ENCODE measurements at places on chromosomes 12 and 14. TPM values are rescaled to one million over a fixed set of nuclear protein-coding genes. Genes with fewer than 3 reads are reported as not detected.

Gene PTPRO
- 2.9 TPM for total RNA-seq

GRCh38 chr14:35117112-35117511, 4.7 kb downstream of the PPP2R3C start:
- no peak overlapping the region for H3K4me3 ChIP-seq
- no peaks in the 10 kb centered on the region for H3K27me3 ChIP-seq
- DNase-seq = no peak
- H3K27ac ChIP-seq = no peak overlapping the region
- H3K4me1 ChIP-seq = no peaks in the 10 kb centered on the region

DNA sequence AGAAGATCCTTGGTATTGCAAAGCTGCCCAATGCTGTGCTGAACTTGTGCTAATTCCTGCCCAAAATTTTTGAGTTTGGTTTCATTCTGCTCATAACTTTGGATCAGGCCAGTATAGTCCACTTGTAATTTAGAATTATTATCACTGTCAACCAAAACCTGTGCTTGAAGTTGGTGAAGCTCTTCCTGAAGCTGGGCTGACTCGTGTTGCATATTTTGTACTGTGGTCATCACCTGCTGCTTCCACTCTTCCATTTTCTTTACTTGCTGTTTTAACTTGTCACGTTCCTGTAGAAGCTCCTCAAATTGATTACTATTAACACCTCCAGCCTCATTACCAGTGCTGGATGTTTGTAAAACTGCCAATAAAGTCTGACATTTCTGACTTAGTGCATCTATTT, 35.8 kb downstream of the TRIP11 start:
- no peak for DNase-seq
- no peaks in the 10 kb centered on the region for H3K4me1 ChIP-seq
- no peak overlapping the region for H3K27ac ChIP-seq
- H3K27me3 ChIP-seq = no peaks in the 10 kb centered on the region
- no peak overlapping the region for H3K4me3 ChIP-seq

GRCh38 chr12:100554608-100555077, 18.8 kb upstream of the GAS2L3 start:
- peaks cover 4% of the 10 kb centered on the region for H3K4me1 ChIP-seq
- no peaks in the 10 kb centered on the region for H3K36me3 ChIP-seq
- no peak overlapping the region for H3K4me3 ChIP-seq

GRCh38 chr12:31923063-31923412, 36.2 kb upstream of the RESF1 start:
- DNase-seq = no peak
- no peak overlapping the region for H3K27ac ChIP-seq
- H3K4me3 ChIP-seq = no peak overlapping the region
- no peaks in the 10 kb centered on the region for H3K36me3 ChIP-seq
- H3K27me3 ChIP-seq = no peaks in the 10 kb centered on the region

DNA sequence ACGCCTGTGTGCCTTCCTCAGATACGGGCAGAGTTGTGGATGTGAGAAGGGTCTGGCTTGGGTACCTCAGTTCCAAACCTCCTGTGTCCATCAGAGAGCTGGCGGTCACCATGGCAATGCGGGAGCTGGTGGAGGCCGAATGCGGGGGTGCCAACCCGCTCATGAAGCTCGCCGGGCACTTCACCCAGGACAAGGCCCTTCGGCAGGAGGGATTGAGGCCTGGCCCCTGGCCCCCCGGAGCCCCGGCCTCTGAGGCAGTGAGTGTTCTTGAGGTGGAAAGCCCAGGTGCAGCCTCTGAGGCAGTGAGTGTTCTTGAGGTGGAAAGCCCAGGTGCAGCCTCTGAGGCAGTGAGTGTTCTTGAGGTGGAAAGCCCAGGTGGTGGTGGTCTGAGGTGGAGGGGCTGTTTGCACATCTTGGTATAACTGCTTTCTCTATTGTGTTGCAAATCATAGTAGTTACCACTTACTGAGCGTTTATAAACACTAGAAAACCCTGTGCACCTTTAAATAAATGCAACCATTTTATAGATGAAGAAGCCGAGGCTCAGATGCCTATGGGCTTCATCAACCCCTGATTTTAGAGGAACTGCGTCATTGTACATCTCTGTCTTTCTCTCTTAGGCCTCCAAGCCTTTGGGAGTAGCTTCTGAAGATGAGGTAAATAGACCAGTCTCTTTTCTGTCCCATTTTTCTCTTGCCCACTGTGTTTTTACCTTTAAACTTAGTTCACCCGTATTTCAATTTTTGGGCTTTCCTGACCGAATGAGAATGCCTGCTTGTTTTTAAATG, 976 bp downstream of the PEX5 start:
- H3K36me3 ChIP-seq = no peaks in the 10 kb centered on the region
- peak overlapping the region; percentile 89 for H3K27ac ChIP-seq
- H3K27me3 ChIP-seq = no peaks in the 10 kb centered on the region
- no peak for DNase-seq
- peak overlapping the region; percentile 58 for H3K4me3 ChIP-seq
